ENCODE measurements at places on chromosomes 6 and 20.

- DNase-seq = no peak
Measured at GRCh38 chr6:132011582-132011981, 60.4 kb upstream of the CCN2 start.

GRCh38 chr6:156943816-156944215 lies 166.6 kb downstream of the ARID1B start:
- no peak for DNase-seq

GRCh38 chr6:17869753-17870050 lies 117.7 kb downstream of the KIF13A start:
- no peak for DNase-seq

- no peak for DNase-seq
Measured at GRCh38 chr6:125008957-125009356, 46.7 kb downstream of the RNF217 start.

DNA sequence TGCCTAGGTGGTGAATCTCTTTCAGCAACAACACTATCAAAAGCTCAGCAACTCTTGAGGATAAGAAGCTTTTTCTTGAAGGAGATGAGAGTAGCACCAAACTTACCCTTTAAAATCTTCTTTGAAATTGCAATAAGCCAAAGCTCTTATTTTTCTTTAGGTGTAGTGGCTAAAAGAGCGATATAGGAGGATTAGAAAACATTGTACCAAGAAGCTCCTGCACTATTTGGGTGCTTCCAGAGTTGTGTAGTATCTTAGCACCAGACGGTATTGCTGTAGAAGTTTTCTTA lies 1.2 kb downstream of the FUT9 start:
- DNase-seq = no peak

DNA sequence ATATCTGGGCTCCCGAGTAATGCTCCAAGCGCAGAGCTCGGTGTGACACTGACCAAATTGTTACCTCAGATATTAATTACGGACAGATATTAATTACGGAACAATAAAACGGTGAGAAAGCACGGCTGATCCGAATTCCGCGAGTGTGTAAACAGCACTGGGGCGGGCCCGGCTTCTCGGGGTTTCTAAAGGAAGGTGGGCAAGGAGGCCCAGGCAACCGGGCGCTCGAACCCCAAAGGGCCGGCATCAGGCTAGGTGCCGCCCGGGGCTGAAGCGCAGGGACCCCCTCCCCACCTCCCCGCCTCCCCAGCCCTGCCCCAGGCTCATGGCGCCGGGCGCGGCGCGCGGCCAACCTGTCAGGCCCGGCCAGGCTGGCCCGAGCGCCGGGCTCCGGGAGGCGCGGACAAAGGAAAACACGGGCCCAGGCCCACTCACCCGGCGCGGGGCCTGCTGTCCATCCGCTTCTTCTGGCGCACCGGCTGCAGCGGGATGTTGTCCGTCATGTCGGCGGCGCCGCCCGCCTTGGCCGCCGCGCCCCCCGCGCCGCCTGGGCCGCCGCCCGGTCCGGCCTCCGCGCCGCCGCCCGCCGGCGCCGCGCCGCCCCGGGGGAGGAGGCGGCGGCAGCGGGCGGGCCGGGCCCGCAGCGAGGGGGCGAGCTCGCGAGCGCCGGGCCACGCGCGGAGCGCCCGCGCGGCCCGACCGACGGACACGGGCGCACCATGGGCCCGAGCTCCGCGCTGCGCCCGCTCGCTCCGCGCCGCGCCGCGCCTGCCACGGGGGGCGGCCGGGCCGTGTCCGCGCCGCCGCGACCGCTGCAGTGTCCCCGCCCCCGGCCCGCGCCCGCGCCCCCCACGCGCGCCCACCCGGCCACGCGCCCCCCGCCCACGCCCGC lies at the start of gene ATP9A:
Gene ATP9A, minus strand, starts transcription at position 524 of the 892 bp plus-strand sequence. Its CDS starts 21 bp downstream, at position 503.
- DNase-seq = no peak

DNA sequence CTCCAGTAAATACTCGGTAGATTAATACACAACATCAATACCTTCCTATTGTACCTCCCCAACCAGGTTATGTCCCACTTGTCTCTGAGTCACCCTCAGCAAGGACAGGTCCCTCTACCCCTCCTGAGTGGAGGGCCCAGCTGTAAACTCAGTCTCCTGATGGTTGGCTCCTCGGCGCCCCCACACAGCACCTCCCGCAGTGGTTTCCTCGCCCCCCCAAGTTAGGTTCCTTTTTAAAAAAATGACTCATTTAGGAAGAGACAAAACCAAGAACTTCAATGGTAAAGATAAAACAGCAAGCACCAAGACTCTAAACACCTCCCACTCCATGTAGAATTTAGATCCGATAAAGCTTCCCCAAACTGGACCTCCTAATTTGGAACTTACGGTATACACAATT lies 83.5 kb downstream of the TRERF1 start:
- peak; percentile 69 for DNase-seq

- peak; percentile 81 for DNase-seq
Measured at GRCh38 chr20:31661625-31662371, 24.1 kb downstream of the COX4I2 start.

DNA sequence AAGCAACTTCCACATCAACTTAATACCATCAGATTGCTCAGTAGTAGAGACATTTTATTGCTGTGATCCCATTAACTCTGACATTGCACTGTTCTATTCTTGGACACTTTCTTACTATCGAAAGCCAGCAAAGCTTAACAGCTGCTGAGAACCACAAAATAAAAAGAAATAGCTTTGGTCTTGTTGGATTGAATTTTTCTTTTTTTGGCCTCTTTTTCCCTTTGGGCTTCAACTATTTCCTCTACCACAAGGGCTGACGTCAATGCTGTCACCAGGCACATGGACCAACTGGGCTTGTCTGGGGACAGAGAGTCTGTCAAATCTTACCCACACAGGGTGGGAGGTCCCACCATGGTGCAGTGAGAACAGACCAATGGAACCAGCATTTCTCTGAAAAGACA lies 63.4 kb upstream of the ENPP5 start:
- no peak for DNase-seq

DNA sequence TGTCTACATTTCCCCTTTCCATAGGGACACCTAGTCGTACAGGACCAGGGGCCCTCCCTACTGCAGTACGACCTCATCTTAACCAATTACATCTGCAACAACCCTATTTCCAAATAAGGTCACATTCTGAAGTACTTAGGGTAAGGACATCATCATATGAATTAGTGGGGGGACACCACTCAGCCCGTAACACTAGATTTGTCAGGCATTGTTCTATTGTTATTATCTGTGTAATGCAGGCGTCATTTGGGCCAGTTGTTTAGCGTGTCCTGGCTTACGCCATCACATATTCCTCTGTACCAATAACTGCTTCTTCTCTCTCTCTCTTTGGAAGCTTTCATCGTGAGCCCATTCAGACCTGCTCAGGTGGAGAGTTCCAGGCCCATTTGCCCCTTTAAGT lies 89.3 kb downstream of the CAP2 start:
- no peak for DNase-seq

- no peak for DNase-seq
Measured at GRCh38 chr20:50350510-50351249, 159.5 kb upstream of the PTPN1 start.

DNA sequence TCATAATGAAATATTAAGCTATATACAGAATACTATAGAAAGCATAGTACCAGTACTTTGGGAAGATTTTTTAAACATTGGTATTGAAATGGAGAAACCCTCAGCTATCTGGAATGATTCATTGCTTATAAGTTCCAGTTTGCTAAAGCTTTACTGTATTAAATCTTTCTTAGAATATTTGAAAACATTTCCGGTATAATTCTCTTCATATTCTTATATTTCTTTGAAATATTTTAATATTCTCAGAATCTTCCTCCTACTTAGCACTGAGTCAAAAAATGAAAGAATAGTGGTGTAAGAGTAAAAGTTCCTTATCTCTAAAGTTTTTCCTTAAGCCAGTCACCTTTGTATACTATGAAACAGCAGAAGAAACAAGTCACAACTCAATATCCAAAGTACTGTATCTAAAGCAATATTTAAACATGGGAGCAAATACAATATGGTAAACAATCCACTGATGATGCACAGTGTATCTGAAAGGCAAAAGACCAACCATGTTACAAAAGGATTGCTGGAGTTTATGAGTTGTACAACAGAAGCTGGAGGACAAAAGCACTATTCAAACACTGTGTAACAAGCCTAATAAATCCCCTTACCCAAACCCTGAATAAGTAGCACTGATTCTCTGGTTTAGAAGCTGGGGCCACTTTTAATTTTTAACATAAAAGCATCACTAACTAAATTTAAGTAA lies 102.1 kb downstream of the PRDM1 start:
- no peak for DNase-seq

DNA sequence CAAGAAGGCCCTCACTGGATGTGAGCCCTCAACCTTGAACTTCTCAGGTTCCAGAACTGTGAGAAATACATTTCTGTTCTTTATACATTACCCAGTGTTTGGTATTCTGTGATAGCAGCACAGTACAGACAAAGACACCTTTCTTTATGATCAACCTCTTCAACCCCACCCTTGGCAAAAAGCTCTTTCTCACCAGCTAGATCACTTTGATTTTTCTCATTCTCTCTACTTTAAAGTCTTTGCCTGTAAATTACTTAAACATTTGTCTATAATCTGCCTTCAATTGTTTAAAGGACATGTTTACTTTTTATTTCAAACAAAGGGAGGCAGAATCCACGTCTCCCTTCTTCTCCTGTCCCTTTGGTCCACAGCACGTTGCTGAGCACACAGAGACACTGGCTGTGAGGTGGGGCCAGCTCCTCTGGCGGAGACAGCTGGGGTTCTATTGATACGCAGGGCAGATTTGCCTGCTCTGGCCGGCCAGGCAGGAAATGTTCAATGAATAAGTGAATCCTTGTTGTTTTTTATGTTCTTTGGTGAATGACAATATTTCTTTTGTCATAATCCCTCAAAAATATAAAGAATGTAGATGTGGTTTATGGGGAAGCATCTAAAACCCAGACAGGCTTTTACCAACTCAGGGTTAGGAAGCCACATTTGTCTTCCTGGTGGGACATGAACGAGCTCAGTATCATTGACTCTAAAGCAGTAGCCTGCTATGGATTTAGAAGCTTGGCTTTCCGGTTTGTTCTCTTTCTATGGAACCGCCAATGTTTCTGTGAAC lies 52.9 kb downstream of the NEDD9 start:
- DNase-seq = no peak

DNA sequence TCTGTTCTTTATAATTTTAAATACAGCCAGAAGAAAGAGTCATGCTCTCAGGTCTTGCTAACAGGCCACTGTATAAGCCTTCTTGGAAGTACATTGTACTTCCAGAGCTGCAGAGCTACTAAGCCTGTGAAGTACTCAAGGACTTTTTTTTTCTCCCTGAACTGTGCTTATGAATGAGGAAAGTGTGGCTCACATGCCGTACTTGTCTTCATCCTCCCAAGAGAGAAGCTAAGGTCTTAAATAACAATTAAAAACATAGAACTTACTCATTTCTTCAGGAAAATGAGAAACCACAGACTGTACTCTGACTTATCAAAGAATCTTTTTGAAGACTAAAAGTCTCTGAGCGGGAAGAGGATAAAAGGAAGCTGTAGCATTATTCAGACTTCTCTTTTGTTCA lies 218.3 kb downstream of the HTR1B start:
- no peak for DNase-seq

- DNase-seq = no peak
Measured at GRCh38 chr20:48241482-48241881, 456.2 kb upstream of the SULF2 start.

DNA sequence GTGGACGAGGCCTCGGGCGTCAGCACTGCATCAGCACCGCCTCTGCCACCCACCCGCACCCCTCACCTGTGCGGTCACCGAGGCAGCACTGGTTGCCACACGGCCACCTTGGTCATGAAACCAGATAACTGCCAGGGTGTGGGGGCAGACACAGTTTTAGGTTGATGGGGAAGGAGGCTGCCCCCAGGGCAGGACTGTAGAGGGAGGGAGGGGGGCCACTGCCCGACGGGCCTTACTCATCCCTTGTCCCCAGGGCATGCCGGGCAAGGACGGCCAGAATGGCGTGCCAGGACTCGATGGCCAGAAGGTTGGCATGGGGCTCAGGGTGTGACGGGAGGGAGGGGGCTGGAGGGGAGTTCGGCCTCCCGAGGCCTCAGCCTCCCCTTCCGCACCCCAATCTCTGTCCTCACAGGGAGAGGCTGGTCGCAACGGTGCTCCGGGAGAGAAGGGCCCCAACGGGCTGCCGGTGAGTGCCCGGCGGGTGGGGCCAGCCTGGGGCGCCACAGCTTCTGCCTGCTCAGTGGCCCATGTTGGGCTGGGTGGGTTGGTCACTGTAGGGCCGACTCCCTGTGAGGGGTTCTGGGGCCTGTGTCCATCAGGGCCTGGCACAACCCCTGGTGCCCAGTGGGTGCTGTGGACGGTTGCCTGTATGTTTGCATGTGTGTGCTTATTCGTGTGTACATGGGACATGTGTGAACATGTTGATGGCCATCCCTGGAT lies 11.8 kb downstream of the COL9A3 start:
- DNase-seq = no peak
